Uterus (tissue), 4 donors: ENCODE measurements at places on chromosomes 13 and 19. TPM values are rescaled to one million over a fixed set of nuclear protein-coding genes. Genes with fewer than 3 reads are reported as not detected.

- DNase-seq = no peak
Observed at GRCh38 chr19:3113100-3114017, 19.2 kb downstream of the GNA11 start.

DNA sequence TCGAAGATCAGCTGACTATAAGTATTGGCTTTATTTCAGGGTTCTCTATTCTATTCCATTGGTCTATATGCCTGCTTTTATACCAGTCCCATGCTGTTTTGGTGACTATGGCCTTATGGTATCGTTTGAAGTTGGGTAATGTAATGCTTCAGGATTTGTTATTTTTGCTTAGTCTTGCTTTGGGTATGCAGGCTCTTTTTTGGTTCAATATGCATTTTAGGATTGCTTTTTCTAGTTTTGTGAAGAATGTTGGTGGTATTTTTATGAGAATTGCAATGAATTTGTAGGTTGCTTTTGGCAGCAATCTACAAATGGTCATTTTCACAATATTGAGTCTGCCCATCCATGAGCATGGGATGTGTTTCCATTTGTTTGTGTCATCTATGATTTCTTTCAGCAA, 951.9 kb upstream of the SLITRK1 start:
- no peak for DNase-seq

The TYROBP gene
- total RNA-seq = 25.0 TPM

GRCh38 chr13:57877601-57878000, 246.1 kb downstream of the PCDH17 start:
- DNase-seq = no peak

DNA sequence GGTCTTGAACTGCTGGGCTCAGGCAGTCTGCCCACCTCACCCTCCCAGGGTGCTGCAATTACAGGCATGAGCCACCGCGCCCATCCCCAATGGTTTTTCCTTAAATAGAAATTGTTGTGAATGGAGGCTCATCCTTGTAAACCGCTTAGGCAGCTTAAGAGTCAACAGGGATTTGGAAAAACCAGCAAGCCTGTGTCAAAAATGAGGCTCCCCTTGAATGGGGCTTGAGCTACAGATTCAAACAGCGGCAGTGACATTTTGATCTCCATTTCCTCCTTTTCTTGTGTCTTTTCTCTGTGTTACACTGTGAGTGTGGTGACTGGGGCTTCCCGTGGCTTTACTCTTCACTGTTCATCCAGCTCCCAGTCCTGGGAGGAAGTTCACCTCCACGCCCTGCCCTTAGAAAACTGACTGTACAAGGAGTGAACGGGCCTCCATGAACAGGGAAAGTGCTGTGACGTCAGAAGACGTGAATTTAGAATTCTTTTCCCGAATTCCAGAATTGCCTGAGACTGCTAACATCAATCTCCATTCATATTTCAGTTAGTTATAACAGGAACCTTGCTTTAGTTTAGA, 15.3 kb upstream of the RAB8A start:
- no peak for DNase-seq

DNA sequence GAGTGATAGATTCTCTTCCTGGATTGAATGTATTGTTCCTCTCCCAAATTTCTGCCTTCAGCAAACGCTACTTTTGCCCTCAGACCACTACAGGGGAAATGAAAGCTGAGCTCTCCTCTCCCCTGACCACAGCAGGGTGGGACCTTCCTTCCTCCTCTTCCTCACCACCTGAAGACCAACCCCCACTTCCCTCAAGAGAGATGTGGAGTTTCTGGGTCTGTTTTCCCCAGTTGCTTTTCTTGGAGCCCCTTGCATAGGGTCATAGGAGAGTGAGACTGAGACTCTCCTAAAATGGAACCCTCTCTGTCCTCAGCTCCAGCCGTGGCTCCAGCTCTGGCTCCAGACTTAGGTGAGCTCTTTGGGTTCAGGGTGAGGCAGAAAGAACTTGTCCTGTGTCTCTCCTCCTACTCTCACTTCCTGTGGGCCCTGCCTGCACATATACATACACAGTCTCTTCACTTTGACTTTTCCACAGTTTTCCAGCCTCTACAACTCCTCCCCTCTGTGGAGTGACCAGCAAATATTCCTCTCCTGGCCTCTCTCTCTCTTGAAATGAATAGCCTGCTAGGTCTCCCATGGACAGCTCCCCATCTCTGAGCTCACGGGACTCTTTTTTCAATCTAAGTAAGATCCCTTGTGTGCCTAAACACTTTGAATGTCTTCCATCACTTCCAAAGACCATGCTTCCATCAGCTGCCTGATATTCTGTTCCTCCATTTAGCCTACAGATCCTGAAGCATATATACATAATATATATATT, 19.2 kb upstream of the ZNF175 start:
- DNase-seq = no peak
